ENCODE measurements at places on chromosomes 2 and 18. TPM values are rescaled to one million over a fixed set of nuclear protein-coding genes. Genes with fewer than 3 reads are reported as not detected.

Gene LHCGR
- total RNA-seq = not detected

Gene IWS1
- total RNA-seq = 56.0 TPM

Gene ANKRD12
- total RNA-seq = 36.5 TPM

Gene SMCHD1
- total RNA-seq = 57.4 TPM

Gene MYO5B
- total RNA-seq = 28.3 TPM

Gene TYMS
- 143 TPM for total RNA-seq

Gene ETAA1
- total RNA-seq = 12.4 TPM

Gene GALNT13
- total RNA-seq = not detected

DNA sequence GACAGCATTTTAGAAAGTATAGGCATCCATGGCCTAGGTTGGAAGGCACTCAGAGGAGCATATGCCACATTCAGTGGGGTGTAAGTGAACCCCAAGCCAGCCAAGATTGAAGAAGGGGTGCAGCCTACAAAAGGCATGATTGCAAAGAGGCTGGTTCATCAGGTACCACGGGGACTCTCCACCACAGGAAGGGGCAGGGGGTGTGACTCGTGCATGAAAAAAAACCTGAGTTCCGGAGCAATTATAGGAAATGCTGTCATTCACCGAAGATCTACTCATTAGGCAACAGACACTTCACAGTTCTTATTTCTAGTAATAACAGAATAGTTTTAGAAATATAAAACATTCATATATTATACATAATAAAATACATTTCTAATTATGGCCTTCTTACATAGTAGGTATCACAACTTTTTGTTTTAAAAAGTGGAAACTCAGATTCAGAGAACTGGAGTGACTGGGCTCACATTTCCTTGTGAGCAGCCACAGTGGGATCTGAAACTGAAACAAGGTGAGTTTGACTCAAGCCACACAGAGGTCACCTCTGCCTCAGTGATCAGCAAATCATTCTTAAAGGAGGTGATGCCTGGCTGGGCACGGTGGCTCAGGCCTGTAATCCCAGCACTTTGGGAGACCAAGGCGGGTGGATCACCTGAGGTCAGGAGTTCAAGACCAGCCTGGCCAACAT is 188.4 kb upstream of the GYPC start:
- DNase-seq = no peak

DNA sequence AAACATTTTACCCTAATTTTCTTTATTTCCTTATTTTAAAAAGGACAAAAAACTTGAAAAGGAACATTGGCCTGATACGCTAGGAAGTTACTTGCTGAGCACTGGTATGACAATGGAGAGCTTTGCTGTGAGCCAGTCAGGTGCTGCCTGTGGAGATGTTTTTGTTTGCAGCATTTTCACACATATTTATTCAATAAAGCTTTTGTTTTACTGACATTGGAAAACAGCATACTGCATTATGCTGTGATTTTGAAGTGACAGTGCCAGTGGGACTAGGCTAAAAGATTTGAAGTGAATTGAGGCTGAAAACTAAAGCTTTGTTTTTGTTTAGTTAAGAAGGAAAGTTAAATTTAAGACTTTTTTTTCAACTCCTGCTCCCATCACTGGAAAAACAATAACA is 470.7 kb upstream of the ZEB2 start:
- no peak for DNase-seq

DNA sequence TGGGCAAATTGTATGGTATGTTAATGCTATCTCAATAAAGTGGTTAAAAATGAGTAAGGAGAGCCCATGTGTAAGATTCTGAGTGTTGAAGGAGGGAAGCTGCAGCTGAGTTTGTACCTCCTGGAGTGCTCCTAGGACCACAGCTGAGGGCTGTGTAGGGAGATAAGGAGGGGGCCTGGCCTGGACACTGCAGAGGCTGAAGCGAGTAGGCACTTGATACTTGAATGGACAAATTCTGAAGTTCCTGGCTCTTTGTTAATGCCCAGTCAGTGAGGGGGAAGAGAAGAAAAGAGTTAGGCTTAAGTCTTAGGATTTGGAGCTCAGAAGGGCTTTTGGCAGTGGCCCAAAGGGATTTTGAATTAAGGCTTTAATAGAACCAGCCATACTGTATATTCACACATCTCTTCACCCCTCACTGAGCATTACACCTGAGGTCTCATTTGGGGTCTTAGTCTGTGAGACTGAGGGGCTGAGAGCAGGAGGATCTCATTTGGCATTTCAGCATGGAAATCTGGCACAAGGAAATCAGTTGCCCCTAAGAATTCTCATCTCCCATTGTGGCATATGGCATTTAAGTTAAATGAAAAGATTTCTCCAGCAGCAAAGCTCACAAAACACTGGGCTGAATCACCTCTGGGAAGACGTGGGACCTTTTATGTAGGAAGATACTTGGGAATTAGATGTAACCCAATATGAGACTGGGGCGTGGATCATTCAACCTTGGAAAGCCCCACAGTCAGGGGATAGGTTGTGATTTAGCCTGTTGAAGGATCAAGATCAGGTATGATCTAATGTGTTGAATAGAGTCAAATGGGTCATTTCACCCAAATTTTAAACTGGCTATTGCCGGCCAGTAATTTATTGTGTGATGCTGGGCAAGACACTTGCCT is 46.8 kb downstream of the LIPG start:
- no peak for DNase-seq

- DNase-seq = no peak
Observed at GRCh38 chr2:237161189-237161588, 75.5 kb downstream of the COPS8 start.

DNA sequence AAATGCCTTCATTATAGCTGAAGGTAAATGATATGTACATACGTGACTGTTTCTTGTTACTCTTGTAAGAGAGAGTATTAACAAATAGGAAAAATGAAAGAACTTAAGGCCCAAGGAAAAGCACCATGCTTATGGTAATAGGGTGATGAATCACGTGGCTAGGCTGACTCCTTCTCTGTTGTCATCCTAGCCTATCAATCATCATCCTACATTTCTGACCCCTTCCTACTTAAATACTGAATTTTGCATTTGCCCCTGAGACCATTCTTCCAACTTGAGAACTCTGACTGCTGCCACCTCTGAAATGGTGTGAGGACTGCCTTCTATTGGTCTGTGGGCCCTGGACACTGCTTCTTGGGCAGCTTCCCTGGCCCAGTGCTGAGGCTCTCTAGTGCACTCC is 28.9 kb downstream of the EFEMP1 start:
- DNase-seq = no peak

DNA sequence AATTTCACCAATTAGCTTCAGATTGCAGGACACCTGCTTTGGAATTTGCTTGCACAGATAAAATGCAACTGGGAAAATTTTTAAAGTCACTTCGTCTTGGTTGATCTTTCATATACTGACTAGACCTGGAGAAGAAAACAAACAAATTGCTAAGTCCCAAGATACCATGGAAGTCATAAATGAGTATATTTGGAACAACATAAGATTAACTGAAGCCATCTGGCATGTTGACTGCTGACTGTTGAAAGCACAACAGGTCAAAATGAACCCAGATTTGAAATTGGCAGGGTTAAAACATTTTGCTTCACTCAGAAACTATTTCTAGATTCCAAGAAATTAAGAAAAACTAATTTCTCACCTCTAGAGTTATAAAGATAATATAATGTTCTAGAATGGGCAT is 470.7 kb downstream of the LPIN1 start:
- no peak for DNase-seq

DNA sequence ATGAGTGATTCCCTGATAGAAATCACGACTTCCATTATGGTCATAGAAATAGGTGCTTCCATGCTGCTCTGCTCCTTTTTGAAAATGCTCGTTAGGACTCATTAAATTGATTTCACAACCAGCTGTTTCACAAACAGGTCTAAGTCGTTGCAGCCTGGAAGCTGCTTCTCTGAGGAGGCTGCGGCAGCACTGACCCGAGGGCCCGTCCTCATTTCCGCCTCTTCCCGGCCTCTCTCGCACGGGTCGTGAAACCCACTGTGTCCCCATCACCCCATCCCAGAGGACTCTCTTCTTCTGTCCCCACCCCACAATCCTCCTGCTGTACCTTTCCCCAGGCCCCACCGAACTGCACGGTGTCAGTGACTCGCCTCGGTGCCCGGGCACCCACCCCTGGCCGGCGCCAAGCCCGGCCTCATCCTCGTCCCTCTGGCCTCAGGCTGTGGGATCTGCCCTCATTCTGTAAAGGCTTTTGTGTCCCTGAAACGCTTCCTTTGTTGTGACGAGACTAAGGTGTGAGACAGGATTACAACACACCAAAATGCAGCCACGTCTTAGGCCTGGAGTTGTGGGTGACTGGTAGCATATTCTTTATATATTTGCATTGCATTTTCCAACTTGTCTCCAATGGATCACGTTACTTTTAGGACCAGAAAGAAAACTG is 112.7 kb upstream of the CTDP1 start:
- DNase-seq = no peak

GRCh38 chr2:114261366-114261765 is 181.1 kb upstream of the DPP10 start:
- no peak for DNase-seq

GRCh38 chr18:52970686-52971085 is 630.7 kb downstream of the DCC start:
- DNase-seq = no peak

- peak; percentile 49 for DNase-seq
Observed at GRCh38 chr2:85648619-85649018, 19.4 kb downstream of the SFTPB start.

GRCh38 chr18:79559436-79559835 is 120.2 kb upstream of the CTDP1 start:
- DNase-seq = no peak

DNA sequence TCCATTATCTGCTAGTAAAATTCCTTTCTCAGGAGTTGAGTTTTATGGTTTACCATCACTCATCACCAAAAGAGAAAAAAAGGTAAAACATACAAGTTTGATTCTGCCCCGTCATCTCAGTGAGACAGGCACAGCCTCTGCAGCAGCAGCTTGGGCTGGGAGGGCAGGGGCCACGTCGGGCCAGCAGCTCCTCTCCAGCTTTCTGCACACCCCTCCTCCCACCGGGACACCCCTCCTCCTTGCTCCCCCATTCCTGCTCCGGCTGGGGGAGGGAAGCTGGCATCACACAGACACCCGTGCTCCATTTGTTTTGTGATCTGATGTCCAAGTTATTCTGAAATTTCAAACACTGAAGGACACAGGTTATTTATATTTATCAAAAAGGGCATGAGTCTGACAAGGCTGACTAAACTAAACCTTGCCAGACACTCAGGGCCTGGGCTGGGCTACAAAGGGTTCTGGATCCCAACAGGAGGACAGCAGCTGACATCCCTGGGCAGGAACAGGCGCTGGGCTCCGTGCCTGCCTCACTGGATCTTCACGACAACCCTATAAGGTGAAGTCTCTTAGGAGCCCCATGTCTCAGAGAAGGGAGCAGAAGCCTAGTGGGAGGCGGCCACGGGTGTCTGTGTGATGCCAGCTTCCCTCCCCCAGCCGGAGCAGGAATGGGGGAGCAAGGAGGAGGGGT is 71.4 kb downstream of the HDAC4 start:
- DNase-seq = no peak

DNA sequence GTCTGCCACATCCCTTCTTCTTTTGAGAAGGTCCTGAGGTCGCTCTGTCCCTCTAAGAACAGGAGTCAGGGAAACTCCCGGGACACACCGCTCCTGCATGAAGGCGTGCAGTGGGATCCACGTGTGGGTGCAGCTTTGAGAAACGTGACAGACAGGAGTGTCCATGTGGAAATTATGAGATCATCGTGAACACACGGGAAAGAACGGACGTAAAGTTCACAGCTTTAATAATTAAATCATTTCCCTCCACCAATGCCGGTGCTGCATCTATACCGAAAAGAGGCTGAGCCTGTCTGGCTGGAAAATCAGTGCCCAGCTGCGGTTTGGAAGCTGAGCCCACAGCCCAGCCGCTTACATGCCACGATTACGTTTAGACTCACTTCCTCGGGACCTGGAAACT is 372.4 kb upstream of the SALL3 start:
- no peak for DNase-seq

DNA sequence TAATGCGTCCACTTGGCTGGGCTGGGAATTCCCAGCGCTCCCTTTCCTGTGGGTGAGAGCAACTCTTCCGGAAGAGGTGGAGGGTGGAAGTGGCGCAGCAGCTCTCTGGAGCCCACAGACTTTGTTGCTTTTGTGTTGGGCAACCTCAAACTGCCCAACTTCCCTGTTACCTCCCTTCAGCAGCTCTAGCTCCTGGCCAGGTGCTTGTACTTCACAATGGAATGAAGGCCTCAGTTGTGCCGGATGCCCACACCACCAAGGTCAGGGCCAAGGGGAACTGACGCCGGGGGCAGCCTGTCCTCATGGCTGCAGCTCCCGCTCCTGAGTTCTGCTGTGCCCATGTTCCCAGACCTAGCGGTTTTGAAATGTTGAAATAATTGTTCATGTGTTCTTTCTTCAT is 322.9 kb downstream of the GALR1 start:
- no peak for DNase-seq

DNA sequence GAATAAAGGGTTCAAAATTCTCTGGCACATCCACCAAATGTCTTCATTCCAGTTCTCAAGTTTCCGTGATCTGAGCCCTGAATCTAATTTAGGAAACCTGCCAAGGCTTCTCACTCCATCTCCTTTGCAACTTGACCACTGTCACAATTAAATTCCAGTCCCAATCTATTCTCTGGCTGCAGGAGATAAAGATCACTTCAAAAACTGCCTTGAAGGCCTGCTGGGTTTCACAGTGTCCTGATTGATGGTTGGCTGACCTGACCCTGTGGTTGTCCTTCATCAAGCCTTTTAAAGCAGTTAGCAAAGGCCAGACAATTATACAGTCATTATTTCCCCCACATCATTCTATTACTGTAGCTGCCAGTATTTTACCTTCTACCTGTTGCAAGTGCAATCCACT is 60.3 kb upstream of the DNAJC10 start:
- no peak for DNase-seq

DNA sequence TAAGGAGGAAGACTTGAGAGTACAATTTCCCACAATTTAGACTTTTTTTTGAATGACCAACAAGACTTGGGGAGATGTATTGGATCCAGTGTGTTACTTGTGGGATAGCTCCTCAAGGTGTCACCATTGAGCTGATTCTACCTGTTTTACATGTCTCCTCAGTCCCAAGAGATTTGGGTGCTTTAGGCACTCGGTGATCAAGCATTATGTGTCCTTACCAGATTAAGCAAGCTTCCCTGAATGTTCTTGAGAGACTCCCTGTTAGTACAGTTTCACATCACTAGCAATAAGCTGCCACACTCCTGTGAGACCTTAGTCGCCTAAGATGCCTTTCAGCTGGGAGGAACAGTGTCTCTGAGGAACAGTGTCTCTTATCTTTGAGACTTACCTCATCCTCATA is 384.3 kb upstream of the SYT4 start:
- peak; percentile 25 for DNase-seq

DNA sequence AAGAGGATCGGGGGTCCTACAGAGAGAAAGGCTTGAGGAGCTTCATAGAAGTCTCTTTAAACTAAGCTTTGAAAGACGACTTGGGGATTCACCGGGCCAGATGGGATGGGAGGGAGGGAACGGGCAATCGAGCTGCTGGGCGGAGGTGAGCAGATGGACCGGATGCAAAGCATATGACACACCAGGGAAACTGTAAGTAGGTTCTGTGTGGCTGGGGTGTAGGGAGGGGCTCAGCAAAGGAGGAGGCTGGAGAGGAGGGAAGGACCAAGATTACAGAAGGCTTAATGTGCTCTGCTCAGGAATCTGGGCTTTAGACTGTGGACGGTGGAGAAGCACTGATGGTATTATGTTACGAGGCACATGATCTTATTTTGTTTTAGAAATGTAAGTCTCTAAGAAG is 131.5 kb downstream of the MAIP1 start:
- DNase-seq = peak; percentile 15
